ENCODE measurements at places on chromosomes 12 and 14. TPM values are rescaled to one million over a fixed set of nuclear protein-coding genes. Genes with fewer than 3 reads are reported as not detected.

DNA sequence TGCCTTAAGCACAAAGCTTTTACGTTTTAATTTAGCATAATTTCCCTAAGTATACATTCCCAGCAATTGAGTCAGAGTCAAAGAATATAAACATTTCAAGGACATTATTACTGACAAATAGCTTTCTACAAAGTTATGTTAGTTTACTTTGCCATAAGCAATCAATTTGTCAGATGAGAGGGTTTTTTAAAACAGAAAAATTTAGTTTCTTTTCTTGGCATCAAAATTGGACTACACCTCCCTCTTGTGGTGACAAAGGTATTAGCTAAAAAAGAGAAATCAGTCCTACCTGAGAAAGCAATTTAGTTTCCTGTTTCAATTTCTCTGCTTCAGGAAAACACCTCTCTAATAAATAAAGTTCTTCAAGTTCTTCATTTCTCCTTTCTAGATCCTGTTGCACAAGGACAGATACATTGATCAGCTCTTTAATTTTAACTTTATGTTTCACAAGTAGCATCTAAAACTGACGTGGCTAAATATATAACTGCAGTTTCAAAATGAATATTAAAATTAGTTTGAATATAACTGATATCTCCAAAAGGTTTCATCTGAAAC, 39.9 kb downstream of the DNAI7 start:
- H3K27me3 ChIP-seq: no peaks in the 10 kb centered on the region
- H3K27ac ChIP-seq: no peak overlapping the region
- H3K4me3 ChIP-seq: no peak overlapping the region
- DNase-seq: peak; percentile 13
- no peaks in the 10 kb centered on the region for H3K4me1 ChIP-seq

GRCh38 chr12:107519906-107520859, 165.4 kb upstream of the PWP1 start:
- H3K4me1 ChIP-seq: peaks cover 8% of the 10 kb centered on the region
- no peak for DNase-seq
- no peaks in the 10 kb centered on the region for H3K36me3 ChIP-seq

DNA sequence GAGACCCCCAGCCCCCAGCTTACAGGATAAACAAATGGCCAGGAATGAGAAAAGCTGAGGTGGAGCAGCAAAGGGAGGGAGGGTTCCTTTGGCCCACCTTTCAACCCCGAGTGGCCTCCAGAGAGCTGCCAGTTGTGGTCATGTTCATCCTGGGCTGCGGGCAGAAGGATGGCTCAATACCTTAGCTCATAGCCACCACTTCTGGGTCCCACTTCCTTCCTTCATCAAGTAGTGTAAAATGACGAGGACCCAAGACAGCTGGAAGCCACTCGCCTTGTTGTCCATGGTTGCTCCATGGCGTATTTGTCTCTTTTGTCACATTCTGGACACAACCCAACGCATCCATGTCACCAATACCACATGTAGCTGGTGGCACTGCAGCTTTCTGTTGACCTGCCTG, 24.2 kb downstream of the CRACR2A start:
- H3K27ac ChIP-seq: no peak overlapping the region
- H3K36me3 ChIP-seq: no peaks in the 10 kb centered on the region

DNA sequence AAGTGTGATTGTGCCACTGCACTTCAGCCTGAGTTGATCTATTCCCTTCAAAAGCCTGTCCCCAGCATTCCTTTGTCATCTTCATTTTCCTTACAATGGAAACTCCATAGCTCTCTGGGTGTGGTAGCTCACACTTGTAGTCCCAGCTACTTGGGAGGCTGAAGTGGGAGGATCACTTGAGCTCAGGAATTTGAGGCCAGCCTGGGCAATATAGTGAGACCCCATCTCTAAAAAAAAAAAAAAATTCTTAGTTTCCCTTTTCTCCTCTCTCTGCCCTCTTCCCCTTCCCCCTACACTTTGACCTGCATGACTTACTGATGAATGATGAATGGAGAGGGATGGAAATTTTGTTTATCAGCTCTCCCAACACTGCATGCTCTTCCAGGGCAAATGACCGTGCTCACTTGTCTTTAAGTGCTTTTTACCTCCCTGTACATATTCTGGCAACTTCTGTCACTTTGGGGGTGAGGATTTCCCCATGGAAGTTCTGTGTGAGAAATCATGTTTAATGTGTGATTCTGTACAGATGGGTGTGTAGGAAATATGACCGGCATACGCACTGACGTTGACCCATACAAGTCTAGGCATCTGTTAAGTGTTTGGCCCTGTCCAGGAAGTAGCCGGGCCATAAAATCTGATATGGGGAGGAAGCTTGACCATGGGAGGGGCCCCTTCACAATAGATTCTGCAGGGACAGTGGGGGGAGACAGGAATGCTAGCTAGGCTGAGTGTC, 65.4 kb downstream of the ZFP36L1 start:
- no peaks in the 10 kb centered on the region for H3K27me3 ChIP-seq
- no peaks in the 10 kb centered on the region for H3K36me3 ChIP-seq
- H3K27ac ChIP-seq: no peak overlapping the region
- DNase-seq: no peak

- no peak overlapping the region for H3K4me3 ChIP-seq
- no peaks in the 10 kb centered on the region for H3K36me3 ChIP-seq
- no peak for DNase-seq
- no peaks in the 10 kb centered on the region for H3K4me1 ChIP-seq
- no peaks in the 10 kb centered on the region for H3K27me3 ChIP-seq
Measured at GRCh38 chr14:63345826-63346225, 27.1 kb upstream of the GPHB5 start.

DNA sequence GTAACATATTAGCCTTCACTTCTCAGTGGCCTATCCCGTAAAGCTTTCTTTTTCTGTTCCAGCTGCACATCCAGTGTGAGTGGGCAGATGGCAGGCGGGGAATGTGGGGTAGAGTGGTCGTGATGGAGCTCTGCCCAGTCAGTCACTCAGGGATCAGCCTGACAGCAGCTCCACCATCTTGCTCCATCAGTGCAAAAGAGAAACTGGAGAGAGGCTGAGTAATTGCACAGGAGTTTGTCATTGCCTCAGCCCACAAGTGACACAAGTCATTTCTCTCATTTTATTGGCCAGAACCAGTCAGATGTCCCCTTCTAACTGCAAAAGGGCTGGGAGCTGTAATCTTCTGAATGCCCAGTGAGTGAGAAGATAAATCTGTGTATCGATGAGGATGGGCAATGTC, 66.5 kb downstream of the ATP23 start:
- H3K27me3 ChIP-seq: no peaks in the 10 kb centered on the region
- no peaks in the 10 kb centered on the region for H3K4me1 ChIP-seq
- H3K4me3 ChIP-seq: no peak overlapping the region
- no peaks in the 10 kb centered on the region for H3K36me3 ChIP-seq
- H3K27ac ChIP-seq: no peak overlapping the region

DNA sequence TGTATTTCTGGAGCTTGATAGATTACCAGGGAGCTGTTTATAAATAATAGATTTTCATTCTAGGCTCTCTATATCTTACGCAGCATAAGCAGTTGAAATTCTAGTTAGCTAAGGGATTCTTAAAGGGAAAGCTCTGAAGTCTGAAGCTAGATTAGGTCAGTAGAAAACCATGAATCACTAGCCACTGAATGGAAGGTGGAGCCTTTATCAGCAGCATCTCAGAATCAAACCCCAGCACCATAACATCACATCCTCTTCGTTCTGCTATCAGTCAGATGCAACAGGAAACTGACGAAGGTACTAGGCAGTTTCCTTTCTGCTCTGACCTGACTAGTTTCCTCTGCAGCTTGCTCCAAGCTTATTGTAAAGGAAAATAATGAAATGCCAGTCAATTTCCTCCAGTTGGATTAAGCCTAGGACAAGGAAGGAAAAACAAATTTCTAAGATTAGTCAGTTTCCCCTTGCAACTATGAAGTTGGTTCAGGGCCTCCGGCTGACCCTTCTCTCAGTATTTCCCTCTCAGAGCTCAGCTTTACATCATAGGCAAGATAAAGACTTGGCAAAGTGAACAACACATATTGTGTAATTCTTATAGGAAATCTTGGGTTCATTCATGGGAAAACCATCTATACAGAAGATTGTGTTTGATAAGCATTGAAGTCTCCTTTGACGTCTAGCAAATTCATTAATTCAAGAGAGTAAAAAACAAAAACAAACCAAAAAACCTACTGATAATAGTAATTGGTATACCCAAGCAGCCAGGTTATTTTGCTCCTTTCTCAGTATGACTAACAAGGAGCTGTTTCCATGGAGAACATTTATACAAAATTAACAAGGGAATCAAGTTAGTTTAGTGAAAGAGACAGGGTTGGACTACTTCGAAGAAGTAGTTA, 43.4 kb upstream of the CFAP54 start:
- DNase-seq: no peak
- no peak overlapping the region for H3K4me3 ChIP-seq
- no peak overlapping the region for H3K27ac ChIP-seq
- H3K36me3 ChIP-seq: no peaks in the 10 kb centered on the region
- H3K27me3 ChIP-seq: no peaks in the 10 kb centered on the region

- H3K27ac ChIP-seq: no peak overlapping the region
- no peaks in the 10 kb centered on the region for H3K36me3 ChIP-seq
- no peak for DNase-seq
Measured at GRCh38 chr14:26773906-26774593, 176.2 kb upstream of the NOVA1 start.

GRCh38 chr14:85214471-85214870, 315.5 kb upstream of the FLRT2 start:
- no peaks in the 10 kb centered on the region for H3K36me3 ChIP-seq
- H3K4me3 ChIP-seq: no peak overlapping the region
- no peaks in the 10 kb centered on the region for H3K4me1 ChIP-seq
- H3K27ac ChIP-seq: no peak overlapping the region
- H3K27me3 ChIP-seq: no peaks in the 10 kb centered on the region
- no peak for DNase-seq

The USP44 gene
- total RNA-seq: 0.17 TPM

The CLEC1B gene
- not detected for total RNA-seq

The HSP90B1 gene
- total RNA-seq: 888 TPM

The CLEC12A gene
- total RNA-seq: not detected

The GLIPR1L2 gene
- 0.44 TPM for total RNA-seq

The SIX6 gene
- total RNA-seq: not detected
